ENCODE measurements at places on chromosomes 2 and 18. TPM values are rescaled to one million over a fixed set of nuclear protein-coding genes. Genes with fewer than 3 reads are reported as not detected.
A peak's percentile ranks its signal among the peaks of the same experiment; 100 is the strongest.

Gene CCDC141
- total RNA-seq = 25.7 TPM

Gene HAAO
- 6.4 TPM for total RNA-seq

Gene CTAGE1
- not detected for total RNA-seq

- peaks cover 19% of the 10 kb centered on the region for H3K4me1 ChIP-seq
- H3K27ac ChIP-seq = no peak overlapping the region
- no peak for DNase-seq
- no peak overlapping the region for H3K4me3 ChIP-seq
These were observed 10.6 kb downstream of the PTPRM start for GRCh38 chr18:7577706-7578105.

DNA sequence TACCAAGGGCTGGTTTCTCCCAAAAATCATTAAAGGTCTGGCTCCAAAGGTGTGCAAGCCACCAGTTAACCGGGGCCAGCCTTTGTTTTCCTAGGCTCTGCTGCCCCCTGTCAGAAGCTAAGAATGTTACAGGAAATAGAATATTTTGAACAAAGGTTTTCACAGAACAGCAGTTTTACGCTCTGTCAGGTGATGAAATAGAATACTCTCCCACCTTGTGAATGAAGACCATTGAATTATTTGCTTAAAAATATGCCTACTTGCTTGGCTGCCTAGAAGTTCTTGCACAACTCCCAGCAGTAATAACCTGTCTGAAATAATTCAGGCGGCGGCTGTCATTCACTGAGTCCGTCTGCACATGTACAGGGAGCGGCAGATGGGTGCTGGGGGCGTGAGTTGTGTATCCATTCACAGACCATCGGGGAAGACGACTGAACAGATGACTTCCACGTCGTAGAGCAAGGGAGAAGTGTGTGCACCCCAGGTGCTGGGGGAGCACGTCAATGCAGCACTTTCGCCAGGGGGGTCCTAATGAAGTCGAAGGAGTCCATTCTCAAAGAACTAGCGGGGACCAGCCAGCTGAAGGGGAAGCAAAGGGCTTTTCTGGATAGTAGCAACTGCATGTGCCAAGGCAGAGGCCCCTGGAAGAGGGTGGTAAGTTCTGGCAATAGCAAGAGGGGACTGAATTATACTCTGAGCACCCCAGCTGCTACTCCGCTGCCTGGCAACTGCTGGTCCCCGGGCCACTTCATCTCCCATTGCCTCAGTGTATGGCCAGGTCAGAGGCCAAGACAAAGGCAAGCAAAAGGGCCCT is 56.1 kb downstream of the SF3B1 start:
- H3K4me3 ChIP-seq = no peak overlapping the region
- no peaks in the 10 kb centered on the region for H3K27me3 ChIP-seq
- DNase-seq = no peak
- H3K27ac ChIP-seq = no peak overlapping the region
- H3K36me3 ChIP-seq = no peaks in the 10 kb centered on the region

Gene CD8B
- 2.1 TPM for total RNA-seq

- H3K27ac ChIP-seq = no peak overlapping the region
- no peak overlapping the region for H3K4me3 ChIP-seq
- DNase-seq = no peak
- H3K36me3 ChIP-seq = no peaks in the 10 kb centered on the region
- no peaks in the 10 kb centered on the region for H3K27me3 ChIP-seq
These were observed 8.6 kb upstream of the ABCB11 start for GRCh38 chr2:169039702-169040101.

Gene MC5R
- total RNA-seq = not detected

Gene DPP10
- 1.0 TPM for total RNA-seq

Gene POTEC
- not detected for total RNA-seq

DNA sequence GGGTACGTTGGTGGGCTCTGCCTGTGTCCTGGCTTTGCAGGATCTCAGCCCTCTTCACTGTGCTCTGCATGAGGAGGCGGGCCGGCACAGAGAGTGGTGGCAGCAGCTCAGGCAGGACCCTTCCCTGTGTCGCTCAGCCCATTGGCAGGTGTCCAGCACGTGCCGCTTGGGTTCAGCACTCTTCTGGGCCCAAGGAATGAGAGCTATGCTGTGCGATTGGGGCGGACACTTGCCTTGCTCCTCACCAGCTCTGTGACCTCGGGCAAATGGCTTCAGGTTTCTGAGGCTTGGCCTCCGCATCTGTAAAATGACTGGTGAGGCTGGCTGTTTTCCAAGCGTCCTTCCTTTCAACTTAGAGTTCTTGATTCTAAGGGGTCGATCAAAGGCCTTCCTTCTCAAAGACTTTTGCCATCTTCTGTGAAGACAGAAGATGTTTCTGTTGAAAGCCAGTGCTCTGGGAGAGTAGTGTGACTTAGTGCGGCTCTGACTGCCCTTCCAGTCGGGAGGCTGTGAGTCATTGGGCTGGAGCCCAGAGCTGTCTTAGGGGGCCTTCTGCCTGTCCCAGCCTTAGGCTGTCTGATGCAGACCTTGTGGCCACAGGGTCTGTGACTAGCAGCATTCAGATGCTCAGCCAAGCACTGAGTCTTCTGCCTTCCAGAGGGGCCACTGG is 35.6 kb downstream of the GLI2 start:
- DNase-seq = peak; percentile 57
- H3K27ac ChIP-seq = no peak overlapping the region
- no peaks in the 10 kb centered on the region for H3K27me3 ChIP-seq
- no peak overlapping the region for H3K4me3 ChIP-seq
- H3K4me1 ChIP-seq = no peaks in the 10 kb centered on the region
- no peaks in the 10 kb centered on the region for H3K36me3 ChIP-seq

Gene CNGA3
- 0.17 TPM for total RNA-seq

GRCh38 chr2:215931256-215931903 is 82.0 kb downstream of the MREG start:
- H3K27ac ChIP-seq = no peak overlapping the region
- H3K4me3 ChIP-seq = peak overlapping the region; percentile 12
- peaks cover 5% of the 10 kb centered on the region for H3K4me1 ChIP-seq
- DNase-seq = no peak

GRCh38 chr2:16216558-16216945 is 276.2 kb downstream of the MYCN start:
- H3K4me3 ChIP-seq = no peak overlapping the region
- no peaks in the 10 kb centered on the region for H3K4me1 ChIP-seq
- H3K27me3 ChIP-seq = no peaks in the 10 kb centered on the region
- no peak overlapping the region for H3K27ac ChIP-seq
- no peak for DNase-seq

DNA sequence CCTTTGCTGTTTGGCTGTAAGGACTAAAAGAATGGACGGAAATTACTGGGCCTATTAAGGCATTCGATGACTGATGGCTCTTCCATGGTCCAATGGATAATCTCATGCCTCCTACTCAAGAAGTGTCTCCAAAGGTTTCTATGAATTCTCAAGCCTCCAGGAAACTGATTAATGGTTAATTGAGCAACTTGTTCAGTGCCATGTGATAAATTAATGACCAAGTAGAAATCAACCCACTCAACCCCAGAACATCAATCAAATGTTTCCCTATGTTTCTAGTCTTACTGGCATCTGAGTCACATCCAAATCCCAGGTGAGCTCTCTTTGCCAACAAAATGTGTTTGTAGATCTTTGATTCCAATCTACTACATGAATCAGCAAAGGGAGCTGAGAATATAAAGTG is 103.6 kb downstream of the NXPH2 start:
- H3K36me3 ChIP-seq = no peaks in the 10 kb centered on the region
- no peak overlapping the region for H3K4me3 ChIP-seq
- H3K27me3 ChIP-seq = peaks cover 8% of the 10 kb centered on the region
- no peak for DNase-seq
- no peak overlapping the region for H3K27ac ChIP-seq
- no peaks in the 10 kb centered on the region for H3K4me1 ChIP-seq

- no peaks in the 10 kb centered on the region for H3K27me3 ChIP-seq
- no peak overlapping the region for H3K4me3 ChIP-seq
- H3K27ac ChIP-seq = no peak overlapping the region
- DNase-seq = no peak
- peaks cover 22% of the 10 kb centered on the region for H3K36me3 ChIP-seq
These were observed 226.3 kb downstream of the ATAD2B start for GRCh38 chr2:23700627-23701026.

DNA sequence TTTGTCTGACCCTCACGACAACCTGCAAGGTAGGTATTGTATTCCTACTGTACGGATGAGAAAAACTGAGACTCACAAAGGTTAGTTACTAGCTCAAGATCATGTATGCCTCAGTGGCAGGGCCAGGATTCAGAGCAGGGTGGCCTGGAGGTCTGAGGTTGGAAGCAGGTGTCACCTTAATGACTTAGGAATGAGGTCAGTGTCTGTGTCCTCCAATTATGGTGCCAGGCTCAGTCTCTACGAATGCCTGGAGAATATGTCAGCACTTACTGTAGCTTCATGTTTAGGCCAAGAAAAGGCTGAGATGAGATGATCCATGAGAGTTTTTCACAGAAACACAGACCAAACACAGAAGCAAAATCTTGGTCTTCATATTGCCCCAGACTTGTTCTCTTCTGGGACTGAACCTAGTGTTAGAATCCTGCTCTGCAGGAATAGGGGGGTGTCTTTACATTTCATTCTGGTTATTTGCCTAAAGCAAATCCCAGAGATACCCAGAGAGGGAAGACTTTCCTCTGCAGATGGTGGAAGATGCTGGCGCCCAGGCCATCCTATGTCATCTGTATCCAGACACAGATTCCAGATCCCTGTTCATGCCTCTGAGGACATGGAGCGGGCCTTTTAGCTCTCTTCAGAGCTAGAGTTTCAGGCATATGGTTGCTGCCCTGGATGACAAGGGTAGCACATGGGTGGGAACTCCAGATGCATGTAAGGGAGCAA is 16.3 kb upstream of the RAB10 start:
- H3K36me3 ChIP-seq = no peaks in the 10 kb centered on the region
- H3K27me3 ChIP-seq = no peaks in the 10 kb centered on the region
- DNase-seq = peak; percentile 2
- H3K27ac ChIP-seq = no peak overlapping the region

- DNase-seq = no peak
- no peak overlapping the region for H3K27ac ChIP-seq
- H3K27me3 ChIP-seq = no peaks in the 10 kb centered on the region
- H3K4me1 ChIP-seq = no peaks in the 10 kb centered on the region
- no peak overlapping the region for H3K4me3 ChIP-seq
- peaks cover 5% of the 10 kb centered on the region for H3K36me3 ChIP-seq
These were observed 14.7 kb downstream of the NIFK start for GRCh38 chr2:121721926-121722325.

Gene CREG2
- not detected for total RNA-seq

GRCh38 chr2:180478883-180479282 is 471.8 kb upstream of the CWC22 start:
- H3K4me1 ChIP-seq = no peaks in the 10 kb centered on the region
- no peak overlapping the region for H3K27ac ChIP-seq
- H3K27me3 ChIP-seq = no peaks in the 10 kb centered on the region
- H3K4me3 ChIP-seq = no peak overlapping the region

DNA sequence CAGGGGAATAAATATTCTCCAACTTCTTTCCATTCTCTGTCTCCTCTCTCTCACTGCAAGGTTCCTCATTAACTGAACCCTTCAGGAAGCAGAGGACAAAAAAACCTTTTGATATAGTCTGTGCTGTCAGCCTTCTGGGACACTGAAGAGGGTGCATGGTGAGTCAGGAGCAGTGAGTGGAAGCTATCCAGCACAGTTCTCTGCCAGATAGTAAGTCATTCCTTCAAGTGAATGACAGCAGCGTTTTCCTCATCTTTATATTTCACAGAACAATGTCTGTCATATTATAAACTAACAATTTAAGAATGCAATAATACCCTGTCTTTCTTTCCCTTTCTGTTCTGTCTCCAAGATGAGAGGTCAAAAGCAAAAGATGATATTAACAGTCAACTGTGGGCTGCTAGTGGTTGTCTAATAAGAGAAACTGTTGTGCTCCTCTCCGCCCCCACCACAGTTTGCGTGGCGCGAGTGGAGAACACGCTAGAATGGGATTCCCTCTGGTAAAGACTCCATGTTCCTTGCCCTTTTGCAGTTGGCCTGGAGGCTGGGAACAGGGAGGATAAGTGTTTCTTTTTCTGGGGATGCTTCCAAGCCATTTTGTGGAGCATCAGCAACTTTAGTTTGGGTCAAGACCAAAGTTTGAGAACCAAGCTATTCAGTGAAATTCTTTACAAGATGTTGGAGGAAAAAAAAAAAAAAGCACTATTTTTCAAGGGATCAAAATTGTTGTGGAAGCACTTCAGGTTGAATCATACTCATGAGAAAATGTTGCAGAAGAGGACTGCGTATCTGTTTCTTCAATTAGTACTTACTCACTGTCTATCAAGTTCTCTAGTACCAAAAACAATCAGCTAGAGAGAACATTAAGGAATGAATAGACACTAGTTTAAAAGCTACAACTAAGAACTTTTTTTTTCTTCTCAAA is 430.2 kb downstream of the SETBP1 start:
- no peak overlapping the region for H3K4me3 ChIP-seq
- H3K27ac ChIP-seq = no peak overlapping the region
- DNase-seq = no peak
- H3K27me3 ChIP-seq = no peaks in the 10 kb centered on the region

Gene RTP5
- not detected for total RNA-seq

GRCh38 chr2:225429717-225430116 is 30.2 kb downstream of the NYAP2 start:
- H3K27me3 ChIP-seq = no peaks in the 10 kb centered on the region
- no peaks in the 10 kb centered on the region for H3K4me1 ChIP-seq
- H3K4me3 ChIP-seq = no peak overlapping the region
- no peak for DNase-seq
- H3K36me3 ChIP-seq = no peaks in the 10 kb centered on the region
- no peak overlapping the region for H3K27ac ChIP-seq

DNA sequence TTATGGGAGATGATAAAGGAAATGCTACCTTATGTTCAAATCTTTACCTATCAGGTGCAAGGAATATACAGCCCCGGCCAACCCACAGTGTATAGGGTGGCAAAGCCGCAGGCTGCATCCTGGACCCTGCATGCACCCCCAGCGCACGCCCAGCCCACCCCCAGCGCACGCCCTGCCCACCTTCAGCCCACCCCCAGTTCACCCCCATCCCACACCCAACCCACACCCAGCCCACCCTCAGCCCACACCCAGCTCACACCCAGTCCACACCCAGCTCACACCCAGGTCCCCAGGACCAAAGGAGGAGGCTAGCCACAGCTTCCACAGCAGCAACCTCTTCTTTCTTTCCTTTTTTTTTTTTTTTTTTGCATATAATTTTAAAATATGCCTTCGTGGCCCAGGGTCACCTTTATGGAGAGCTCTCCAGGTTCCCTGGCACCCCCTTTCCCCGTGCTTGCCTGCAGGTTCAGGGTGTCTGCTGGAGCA is 120.9 kb downstream of the PTGR3 start:
- no peak for DNase-seq
- no peak overlapping the region for H3K27ac ChIP-seq
- no peak overlapping the region for H3K4me3 ChIP-seq
- no peaks in the 10 kb centered on the region for H3K36me3 ChIP-seq
- H3K27me3 ChIP-seq = no peaks in the 10 kb centered on the region

All from upper lobe of right lung (tissue), 1 donor.